Peyer's patch (tissue), 4 donors: ENCODE measurements at places on chromosomes 3 and 15. TPM values are rescaled to one million over a fixed set of nuclear protein-coding genes. Genes with fewer than 3 reads are reported as not detected.
A peak's percentile ranks its signal among the peaks of the same experiment; 100 is the strongest.

The UROC1 gene
- total RNA-seq: not detected

The C15orf62 gene
- 1.3 TPM for total RNA-seq

The SLC35G2 gene
- total RNA-seq: 2.8 TPM

The PPM1L gene
- 12.4 TPM for total RNA-seq

The GPR149 gene
- total RNA-seq: not detected

The EPHB3 gene
- 59.4 TPM for total RNA-seq

The LRRN1 gene
- 3.6 TPM for total RNA-seq

The PTPN9 gene
- 29.9 TPM for total RNA-seq

The SCN11A gene
- 1.7 TPM for total RNA-seq

The RTP1 gene
- total RNA-seq: not detected

DNA sequence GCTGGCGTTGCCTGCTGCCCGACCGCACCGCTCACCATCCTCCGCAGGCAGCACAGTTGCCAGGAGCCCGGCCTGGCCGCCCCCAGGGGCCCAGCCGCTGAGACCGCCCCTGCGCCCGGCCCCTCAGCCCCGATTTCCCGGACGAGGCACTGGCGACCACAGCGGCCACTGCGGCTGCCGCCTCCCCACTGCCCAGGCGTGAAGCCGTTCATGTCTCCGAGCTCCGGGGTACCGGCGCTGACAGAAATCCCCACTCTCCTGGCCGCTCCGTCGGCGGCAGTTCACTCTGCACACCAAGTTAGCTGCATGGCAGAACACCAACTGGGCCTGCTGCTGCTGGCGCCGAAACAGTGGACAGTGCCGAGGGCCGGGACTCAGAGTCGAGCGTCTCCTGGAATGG, 8.5 kb downstream of the SELENOT start:
- peaks cover 15% of the 10 kb centered on the region for H3K36me3 ChIP-seq
- H3K27ac ChIP-seq: no peak overlapping the region
- H3K27me3 ChIP-seq: no peaks in the 10 kb centered on the region
- no peak overlapping the region for H3K4me3 ChIP-seq
- DNase-seq: no peak
- H3K4me1 ChIP-seq: peaks cover 23% of the 10 kb centered on the region

- peak overlapping the region; percentile 80 for H3K27ac ChIP-seq
- H3K27me3 ChIP-seq: no peaks in the 10 kb centered on the region
- DNase-seq: peak; percentile 74
Observed at GRCh38 chr15:63473999-63474809, 30.2 kb upstream of the USP3 start.

GRCh38 chr15:77021088-77021481, 26.2 kb downstream of the PSTPIP1 start:
- no peak for DNase-seq
- H3K27ac ChIP-seq: no peak overlapping the region
- no peaks in the 10 kb centered on the region for H3K36me3 ChIP-seq
- H3K27me3 ChIP-seq: no peaks in the 10 kb centered on the region
- H3K4me1 ChIP-seq: peaks cover 5% of the 10 kb centered on the region

GRCh38 chr3:123081718-123082369, 15.0 kb downstream of the PDIA5 start:
- no peaks in the 10 kb centered on the region for H3K27me3 ChIP-seq
- H3K4me3 ChIP-seq: no peak overlapping the region
- peak overlapping the region; percentile 37 for H3K27ac ChIP-seq
- DNase-seq: no peak
- H3K36me3 ChIP-seq: no peaks in the 10 kb centered on the region
- no peaks in the 10 kb centered on the region for H3K4me1 ChIP-seq

DNA sequence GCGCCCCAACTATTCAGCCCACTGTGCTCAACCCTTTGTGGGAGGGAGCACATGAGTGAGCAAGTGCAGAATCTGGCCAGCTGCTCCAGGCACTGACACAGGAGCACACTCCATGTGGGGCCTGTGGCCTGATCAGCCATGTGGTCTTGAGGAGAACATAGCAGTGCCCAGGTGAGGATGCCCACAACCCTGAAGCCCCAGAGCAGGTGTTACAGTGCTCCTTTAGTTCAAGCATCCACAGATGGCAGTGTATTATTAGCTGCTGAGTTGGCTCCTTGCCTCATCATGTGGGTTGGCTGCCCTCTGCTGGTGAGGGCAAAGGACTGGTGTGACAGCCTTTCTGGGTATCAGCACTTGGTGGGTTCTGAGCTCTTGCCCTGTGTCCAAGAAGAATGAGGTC, 1588.2 kb downstream of the SI start:
- H3K4me1 ChIP-seq: no peaks in the 10 kb centered on the region
- no peak overlapping the region for H3K27ac ChIP-seq
- peak; percentile 51 for DNase-seq
- no peak overlapping the region for H3K4me3 ChIP-seq
- no peaks in the 10 kb centered on the region for H3K27me3 ChIP-seq
- H3K36me3 ChIP-seq: no peaks in the 10 kb centered on the region

DNA sequence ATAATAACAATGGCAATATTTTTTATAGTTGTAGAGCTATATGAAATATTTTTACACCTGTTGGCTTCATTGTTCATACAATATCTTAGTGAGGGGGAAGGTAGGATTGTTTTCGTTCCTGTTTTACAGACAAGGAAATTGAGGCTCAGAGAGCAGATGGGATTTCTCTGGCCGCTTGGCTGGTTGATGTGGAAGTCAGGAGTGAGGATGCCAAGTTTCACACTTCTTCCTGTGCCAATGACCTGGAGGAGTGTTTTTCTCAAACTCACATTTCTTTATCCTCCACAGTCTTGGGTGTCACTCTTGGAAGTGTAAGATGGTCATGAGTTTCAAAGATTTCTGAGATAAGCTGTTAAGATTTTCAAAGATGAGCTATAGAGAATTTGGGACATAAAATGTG, 50.6 kb downstream of the LPP start:
- no peaks in the 10 kb centered on the region for H3K27me3 ChIP-seq
- H3K36me3 ChIP-seq: no peaks in the 10 kb centered on the region
- no peak overlapping the region for H3K27ac ChIP-seq
- no peak for DNase-seq
- no peaks in the 10 kb centered on the region for H3K4me1 ChIP-seq
- no peak overlapping the region for H3K4me3 ChIP-seq

DNA sequence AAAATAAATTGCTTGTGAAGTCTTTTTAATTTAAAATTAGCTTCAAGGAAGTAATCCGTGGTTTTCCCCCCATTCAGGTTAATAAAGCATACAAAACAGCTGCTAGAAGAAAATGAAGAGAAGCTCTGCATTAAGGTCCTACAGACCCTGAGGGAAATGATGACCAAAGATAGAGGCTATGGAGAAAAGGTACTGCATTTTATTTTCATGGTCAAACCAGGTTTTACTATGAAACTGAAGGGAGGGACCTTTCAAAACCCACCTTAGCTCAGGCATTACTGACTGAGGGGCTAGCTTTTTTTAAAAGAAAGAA, 218.5 kb downstream of the ITPR1 start:
- H3K4me1 ChIP-seq: peaks cover 10% of the 10 kb centered on the region
- H3K27me3 ChIP-seq: no peaks in the 10 kb centered on the region
- H3K27ac ChIP-seq: no peak overlapping the region

GRCh38 chr3:187832202-187832601, 86.9 kb upstream of the BCL6 start:
- no peaks in the 10 kb centered on the region for H3K27me3 ChIP-seq
- DNase-seq: no peak
- H3K4me3 ChIP-seq: no peak overlapping the region
- no peak overlapping the region for H3K27ac ChIP-seq

- no peaks in the 10 kb centered on the region for H3K4me1 ChIP-seq
- no peaks in the 10 kb centered on the region for H3K36me3 ChIP-seq
- no peak for DNase-seq
- H3K27me3 ChIP-seq: no peaks in the 10 kb centered on the region
- peak overlapping the region; percentile 56 for H3K4me3 ChIP-seq
Observed at GRCh38 chr3:142027300-142027699, 122.0 kb downstream of the TFDP2 start.

DNA sequence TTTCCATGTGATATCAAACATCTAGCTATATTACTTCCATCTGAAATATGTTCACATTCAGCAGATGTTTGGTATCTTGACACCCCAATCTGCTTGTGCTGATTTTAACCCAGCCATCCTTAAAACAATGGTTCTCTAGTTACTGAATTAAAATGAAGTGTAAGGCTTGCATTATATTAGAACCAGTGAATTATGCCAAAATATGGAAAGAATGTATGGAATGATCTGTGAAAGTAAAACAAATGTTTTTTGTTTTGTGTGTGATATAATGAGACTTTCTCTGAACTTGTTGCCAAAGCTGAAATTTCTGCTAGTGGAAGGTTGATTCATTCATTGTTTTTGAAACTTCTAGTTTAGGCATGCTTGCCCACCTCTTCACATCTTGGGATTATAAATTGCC, 317.1 kb downstream of the MEX3B start:
- H3K4me1 ChIP-seq: no peaks in the 10 kb centered on the region
- H3K36me3 ChIP-seq: no peaks in the 10 kb centered on the region
- no peak overlapping the region for H3K4me3 ChIP-seq
- no peak for DNase-seq
- no peaks in the 10 kb centered on the region for H3K27me3 ChIP-seq

DNA sequence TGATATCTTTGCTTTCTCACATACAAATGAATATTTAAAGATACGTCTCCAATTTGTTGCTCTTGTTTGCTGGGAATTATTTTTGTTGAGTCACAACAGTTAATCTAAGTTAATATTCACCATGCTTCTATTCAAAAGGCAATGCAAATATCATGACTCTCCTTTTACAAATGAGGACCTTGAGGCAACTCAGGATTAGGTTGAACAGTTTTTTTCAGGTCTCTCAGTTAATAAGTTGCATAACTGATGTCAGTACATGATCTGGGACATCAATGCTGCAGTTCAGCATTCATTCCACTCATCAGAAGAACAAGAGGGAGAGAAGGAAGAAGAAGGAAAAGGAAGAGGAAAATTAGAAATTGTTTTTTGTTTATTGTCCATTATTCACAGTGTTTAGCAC, 781 bp upstream of the NAALADL2 start:
- H3K27ac ChIP-seq: no peak overlapping the region
- H3K4me1 ChIP-seq: no peaks in the 10 kb centered on the region
- no peak for DNase-seq
- no peaks in the 10 kb centered on the region for H3K36me3 ChIP-seq
- H3K4me3 ChIP-seq: no peak overlapping the region
- no peaks in the 10 kb centered on the region for H3K27me3 ChIP-seq

DNA sequence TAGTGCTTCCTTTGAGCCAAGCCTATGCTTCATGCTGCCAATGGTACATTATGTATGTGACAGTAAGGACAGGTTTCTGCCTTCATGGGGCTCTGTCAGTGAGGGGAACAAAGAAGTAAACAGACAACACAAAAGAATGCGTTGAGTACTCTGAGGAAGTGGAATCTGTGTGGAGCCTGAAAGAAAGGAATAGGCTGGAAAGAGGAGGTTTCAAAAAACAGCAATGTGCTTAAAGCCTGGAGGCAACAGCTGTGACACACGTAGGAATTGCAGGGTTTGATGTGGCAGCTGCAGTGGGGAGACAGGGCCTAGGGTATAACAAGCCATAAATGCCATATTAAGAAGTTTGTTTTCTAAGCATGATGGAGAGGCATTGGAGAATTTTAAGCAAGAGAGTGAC, 316.7 kb downstream of the CLSTN2 start:
- DNase-seq: no peak
- H3K27ac ChIP-seq: no peak overlapping the region
- H3K4me1 ChIP-seq: no peaks in the 10 kb centered on the region
- H3K36me3 ChIP-seq: no peaks in the 10 kb centered on the region
- H3K27me3 ChIP-seq: no peaks in the 10 kb centered on the region
- no peak overlapping the region for H3K4me3 ChIP-seq

DNA sequence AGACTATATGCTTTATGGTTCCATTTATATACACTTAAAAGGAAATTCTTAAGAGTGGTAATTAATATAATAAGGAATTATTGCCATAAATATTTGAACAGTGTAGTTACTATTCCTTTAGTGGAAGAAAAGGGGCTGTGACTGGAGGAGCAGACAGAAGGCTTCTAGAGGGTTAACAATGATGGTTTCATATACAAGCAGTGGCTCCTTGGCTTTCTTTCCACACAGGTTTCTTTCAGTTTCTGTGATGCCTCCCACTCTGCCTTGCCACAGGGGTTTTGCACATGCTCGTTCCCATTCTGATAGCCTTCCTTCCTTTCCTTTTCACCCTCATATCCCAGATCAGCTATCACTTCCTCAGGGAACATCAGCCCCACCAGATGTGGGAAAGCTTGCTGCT, 108.8 kb upstream of the LYSMD4 start:
- no peak overlapping the region for H3K4me3 ChIP-seq
- H3K27ac ChIP-seq: no peak overlapping the region
- H3K4me1 ChIP-seq: no peaks in the 10 kb centered on the region
- no peaks in the 10 kb centered on the region for H3K36me3 ChIP-seq
- DNase-seq: no peak
